ENCODE measurements at places on chromosomes 16 and 17.

DNA sequence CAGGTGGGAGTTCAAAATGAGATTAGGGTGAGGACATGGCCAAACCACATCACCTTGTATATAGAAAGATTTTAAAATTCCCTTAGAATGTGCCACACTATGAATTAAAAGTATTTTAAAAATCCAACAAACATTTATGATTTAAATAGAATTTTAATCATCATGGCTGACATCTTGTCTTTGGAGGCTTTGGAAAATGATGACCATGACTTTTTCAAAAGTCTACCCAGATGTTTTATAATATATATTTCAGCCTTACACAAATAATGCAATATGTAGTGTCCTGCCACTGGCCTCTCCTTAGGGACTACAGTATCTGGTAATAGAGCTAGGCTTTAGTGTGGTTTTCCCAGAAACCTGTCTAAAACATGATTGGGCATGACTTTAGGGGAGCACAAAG is 1353.4 kb upstream of the GOT2 start:
- no peak for DNase-seq

- no peak for DNase-seq
These were observed 11.1 kb downstream of the SMIM36 start for GRCh38 chr17:55500103-55500502.

DNA sequence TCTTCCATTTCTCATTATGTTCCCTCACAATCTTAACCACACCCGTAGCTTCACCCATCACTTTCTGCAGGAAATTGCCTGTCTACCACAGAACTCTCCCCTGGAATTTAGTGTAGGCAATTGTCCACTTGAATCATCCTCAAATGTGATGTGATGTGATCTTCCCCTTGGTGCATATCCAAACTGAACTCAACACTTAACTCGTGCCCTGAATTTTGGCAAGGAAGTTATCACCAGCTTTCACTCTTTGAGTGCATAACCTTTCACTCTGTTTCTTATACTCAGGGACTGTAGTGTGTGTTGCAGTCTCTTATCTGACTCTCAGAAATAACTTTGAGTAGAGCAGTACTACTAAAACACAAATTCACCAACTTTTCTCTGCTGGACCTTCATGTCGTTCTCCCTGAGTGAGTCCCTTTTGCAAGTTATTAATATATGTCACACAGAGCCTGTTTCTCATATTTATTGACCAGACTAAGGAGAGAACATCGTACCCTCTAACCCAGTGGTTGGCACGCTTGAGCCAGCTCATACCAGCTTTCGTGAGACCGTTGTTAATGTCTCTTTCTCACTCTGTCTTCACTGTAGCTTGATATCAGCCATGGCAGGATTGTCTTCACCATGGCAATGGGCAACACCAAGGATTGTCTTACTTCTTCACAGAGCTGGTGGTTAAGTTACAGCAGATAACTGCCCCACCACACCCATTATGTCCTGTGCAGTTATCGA is 558.9 kb upstream of the HSBP1 start:
- DNase-seq = peak; percentile 23

DNA sequence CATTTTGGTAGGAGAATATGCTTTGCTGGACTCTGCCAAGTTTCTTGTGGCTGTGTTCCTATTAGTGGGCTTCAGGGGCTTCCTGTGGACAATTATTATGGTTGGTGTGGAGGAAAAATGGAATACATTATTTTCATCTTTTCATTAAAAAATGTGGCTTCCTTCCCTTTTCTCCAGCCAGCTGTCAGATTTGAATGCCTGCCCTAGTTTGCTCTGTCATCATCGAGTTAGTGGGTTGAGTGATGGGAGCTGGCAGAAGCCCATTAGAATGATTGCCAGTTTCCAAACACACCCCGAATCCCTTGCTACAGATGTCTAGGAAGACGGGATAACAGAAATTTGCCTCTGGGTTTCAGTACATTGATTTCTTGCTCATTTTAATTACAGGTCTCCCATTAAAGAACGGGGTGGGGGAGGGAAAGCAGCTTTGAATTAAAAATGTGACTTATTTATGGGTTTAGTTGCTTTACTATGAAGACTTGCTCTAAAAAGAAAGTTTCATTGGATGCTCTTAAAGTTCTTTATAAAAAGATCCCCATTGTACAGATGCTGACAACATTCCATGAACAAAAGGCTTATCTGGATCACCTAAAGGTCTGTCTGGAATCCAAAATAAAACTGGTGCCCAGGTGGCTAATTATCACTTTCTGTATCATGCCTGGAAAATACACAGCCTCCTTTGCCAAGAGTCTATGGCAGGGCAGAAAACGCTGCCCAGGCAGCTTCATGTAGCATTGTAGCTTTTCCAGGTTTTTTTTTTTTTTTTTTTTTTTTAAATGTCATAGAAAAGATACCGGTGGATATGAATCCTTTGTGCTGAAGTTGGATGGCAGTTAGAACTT is 103.6 kb downstream of the PRKCA start:
- DNase-seq = peak; percentile 53

DNA sequence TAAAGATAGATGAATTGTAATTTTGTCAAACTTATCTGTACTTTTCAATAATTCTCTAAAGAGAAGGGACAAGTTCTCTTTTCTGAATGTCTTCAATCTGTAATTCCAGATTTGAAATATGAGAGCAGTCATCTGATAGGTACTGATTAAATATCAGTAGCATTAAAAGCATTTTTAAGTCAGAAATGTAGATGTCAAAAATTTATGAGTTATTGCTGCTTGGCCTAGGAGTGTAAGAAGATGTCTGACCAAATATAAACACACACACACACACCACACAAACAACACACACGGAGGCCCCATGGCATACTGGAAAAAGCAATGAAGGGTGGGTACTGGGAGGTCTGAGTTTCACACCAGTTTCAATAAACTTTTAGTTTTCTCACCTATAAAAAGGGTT is 2.4 kb upstream of the TOB1 start:
- no peak for DNase-seq

GRCh38 chr16:28569021-28569420 is 15.3 kb downstream of the SGF29 start:
- DNase-seq = no peak

- DNase-seq = no peak
These were observed 239.1 kb upstream of the TOX3 start for GRCh38 chr16:52786091-52786490.

- DNase-seq = no peak
These were observed 42.7 kb downstream of the CYB5D2 start for GRCh38 chr17:4185656-4186055.

DNA sequence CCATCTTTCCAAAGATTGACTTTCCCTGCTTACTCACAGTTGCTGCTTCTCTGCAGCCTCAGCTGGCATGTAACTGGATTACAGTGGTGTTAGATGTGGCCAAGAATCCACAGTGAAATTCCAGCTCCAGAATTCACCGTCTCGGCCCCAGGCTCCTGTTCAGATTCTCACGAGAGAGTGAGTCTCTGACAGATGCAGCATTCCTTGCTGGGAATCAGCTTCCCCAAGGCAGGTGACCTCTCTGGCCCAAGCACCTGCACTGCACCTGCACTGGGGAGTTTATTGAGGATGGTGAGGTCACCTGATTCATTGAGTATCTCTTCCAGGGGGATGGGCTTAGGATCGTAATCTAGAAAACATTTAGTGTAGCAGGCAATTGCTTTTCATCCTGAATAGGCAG is 600.5 kb upstream of the RBFOX1 start:
- no peak for DNase-seq

GRCh38 chr17:61130330-61130729 is 269.3 kb upstream of the TBX2 start:
- no peak for DNase-seq

- no peak for DNase-seq
These were observed 6.6 kb downstream of the IL21R start for GRCh38 chr16:27408602-27409031.

DNA sequence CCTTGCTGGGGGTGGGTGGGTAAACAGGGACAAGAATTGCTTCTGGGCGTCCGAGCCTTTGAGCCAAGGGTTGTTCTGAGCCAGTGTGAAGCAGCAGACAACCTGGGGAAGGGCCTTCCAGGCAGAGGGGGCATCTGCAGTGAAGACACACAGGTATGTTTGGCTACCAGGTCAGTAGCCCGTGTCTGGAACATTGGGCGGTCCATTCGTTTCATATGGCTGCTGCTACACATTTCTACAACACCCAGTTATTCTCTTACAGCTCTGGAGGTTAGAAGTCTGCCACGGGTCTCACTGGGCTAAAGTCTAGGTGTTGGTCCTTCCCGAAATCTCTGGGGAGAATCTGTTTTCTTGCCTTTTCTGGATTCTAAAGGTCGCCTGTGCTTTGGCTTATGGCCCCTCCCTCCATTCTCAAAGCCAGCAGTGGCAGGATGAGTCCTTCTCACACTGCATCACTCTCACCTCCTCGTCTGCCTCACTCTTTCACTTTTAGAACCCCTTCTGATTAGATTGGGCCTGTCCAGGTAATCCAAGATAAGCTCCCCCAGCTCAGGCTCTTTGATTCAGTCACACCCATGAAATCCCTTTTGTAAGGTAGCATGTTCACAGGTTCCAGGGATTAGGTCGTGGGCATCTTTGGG is 136.1 kb downstream of the CLEC16A start:
- DNase-seq = no peak

DNA sequence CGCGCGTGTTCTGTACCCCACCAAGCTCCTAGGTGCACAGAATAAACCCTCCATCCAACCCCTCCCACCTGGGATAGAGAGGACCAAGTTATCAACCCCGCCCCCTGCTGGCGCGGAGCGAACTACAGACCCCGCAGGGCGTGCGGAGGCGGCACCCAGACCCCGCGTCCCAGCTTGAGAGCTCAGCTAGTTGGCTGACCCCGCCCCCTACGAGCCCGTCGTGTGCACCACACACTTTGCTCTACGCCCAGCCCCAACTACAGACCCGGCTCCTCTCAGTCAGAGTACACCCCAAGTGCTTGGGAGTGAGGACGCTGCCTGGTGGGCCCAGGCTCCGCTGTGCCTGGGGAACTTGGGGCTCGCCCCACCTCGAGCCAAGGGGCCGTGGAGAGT is 1.5 kb downstream of the GRIN2A start:
- DNase-seq = peak; percentile 42

- DNase-seq = no peak
These were observed 446.0 kb upstream of the GOT2 start for GRCh38 chr16:59180083-59180476.

DNA sequence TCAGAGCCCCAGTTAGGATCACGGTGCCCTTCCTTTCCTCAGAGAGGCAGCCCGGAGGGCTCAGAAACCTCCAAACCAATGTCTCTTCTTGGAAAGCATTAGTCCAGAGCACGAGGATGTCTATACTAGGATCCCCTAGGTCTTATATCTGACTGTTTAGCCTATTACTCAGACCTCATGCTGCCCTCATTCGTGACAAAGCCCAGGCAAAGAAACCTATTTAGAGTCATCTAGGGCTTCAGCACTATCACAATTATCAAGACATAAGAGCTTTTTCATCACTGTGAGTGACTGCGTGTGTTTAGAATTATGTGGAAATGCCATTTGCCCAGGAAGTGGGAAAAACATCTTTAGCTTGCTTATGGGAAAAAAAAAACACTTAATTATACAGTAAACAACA is 159.8 kb upstream of the NOL11 start:
- DNase-seq = no peak

GRCh38 chr16:14499110-14499509 is 130.9 kb downstream of the PARN start:
- DNase-seq = no peak

GRCh38 chr17:30161601-30162000 is 45.0 kb downstream of the NSRP1 start:
- DNase-seq = peak; percentile 10

GRCh38 chr16:4877380-4877685 is 30.1 kb downstream of the UBN1 start:
- no peak for DNase-seq

- DNase-seq = no peak
These were observed 58.8 kb downstream of the UTP18 start for GRCh38 chr17:51319186-51319585.

DNA sequence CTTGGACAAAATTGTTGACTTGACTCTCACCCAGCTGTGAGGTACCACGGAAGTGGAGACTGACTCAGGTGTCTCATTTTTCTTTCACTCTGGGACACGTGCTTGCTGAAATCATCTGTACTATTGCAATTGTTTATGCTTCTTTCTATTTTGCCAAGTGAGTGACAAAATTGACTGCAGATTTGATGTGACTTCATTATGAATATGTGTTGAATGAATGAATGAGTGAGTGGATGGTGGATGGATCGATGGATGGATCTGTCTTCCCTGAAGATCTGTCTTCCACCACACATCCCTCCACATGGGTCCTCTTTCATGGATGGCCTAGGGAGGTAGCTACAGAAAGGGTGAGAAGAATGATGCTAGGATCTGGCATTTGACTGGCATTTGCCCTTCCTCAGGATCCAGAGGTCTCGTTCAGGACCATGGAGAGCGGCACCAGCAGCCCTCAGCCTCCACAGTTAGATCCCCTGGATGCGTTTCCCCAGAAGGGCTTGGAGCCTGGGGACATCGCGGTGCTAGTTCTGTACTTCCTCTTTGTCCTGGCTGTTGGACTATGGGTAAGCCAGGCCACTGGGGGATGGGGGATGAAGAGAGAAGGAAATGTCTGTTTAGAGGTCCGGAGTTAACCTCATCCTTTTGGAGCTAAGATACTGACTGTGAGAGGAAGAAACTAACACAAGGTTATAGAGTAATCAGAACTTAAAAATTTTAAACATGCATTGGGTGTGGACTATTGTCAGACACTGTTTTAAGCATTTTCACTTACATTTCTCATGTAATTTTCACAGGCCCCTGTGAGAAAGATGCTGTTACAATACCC is 12.7 kb downstream of the SLC5A11 start:
- peak; percentile 70 for DNase-seq

DNA sequence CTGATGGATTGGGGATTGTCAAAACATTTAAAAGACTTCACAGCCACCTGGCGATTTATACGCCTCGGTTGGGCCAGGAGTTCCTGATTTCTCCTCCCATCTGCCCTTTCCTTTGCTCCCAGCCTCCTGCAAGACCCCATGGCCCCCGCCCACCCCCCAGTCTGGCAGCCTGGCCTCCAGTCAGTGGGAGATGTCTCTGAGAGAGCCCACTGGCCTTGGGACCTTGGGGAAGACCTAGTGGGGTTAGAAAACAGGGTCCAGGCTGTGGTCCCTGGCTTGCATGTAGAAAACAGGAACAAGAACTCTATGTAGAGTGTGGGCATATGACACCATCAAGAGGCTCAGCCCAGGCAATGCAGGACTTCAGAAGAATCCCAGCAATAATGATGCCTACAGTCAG is 209.4 kb upstream of the C16orf82 start:
- DNase-seq = no peak
